Activated T-helper 9 cell treated with anti-CD3 and anti-CD28 coated beads, Interleukin-2, amount 50 U/mL, for 16 hours (primary cell): ENCODE measurements at places on chromosomes 13 and 19.

- no peak for DNase-seq
Observed at GRCh38 chr19:35885225-35885738, 15.1 kb downstream of the NFKBID start.

- DNase-seq: no peak
Observed at GRCh38 chr19:18815673-18816072, 16.1 kb upstream of the UPF1 start.

DNA sequence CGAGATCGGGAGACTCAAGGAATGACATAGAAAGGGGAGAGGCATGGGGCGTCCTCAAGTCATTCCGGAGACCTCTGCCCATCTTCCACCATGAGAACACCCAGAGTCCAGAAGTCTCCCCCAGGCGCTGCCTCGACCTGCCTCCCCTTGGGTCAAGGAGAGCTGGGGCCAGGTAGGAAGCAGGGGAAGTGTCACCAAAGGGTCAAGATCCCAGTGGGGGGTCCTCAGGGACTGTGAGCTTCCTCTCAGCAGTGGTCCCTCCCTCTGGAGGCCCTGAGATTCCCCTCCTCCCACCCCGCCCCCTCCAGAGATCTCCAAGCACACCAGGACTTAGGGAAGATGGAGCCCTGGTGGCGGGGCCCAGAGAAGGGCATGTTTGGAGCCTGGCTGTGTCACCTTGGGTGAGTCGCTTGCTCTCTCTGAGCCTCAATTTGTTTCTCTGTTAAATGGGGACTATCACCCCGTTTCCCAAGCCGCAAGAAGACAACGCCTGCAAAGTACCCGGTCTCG is 919 bp downstream of the DACT3 start:
- DNase-seq: no peak

DNA sequence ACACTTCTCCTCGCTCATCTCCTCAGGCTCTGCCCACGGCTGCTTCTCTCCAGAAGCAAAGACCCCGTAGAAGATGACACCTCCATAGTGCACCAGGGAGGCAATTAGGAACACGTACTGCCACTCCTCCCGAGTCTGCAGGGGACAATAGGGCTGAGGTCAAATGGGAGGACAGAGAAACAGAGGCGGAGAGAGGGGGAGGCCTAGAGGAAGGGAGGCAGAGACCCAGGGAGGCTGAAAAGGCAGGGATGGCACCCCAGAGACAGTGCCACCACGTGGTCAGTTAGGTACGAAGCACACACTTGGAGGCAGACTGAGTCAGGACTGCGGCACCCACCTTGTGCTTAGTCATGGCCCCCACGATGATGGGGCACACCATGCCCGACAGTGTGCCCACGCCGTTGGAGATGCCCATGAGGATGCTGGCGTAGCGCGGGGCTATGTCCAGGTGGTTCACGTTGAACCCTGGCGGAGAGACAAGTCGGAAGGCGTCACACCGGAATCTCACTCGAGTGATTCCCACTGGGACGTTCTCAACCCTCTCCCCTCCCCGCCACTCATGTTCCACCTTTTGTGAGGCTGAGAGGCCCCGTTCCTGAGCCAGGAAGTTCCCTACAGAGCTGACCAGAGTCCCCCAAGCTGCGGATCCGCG is 5.6 kb downstream of the GFY start:
- DNase-seq: no peak

DNA sequence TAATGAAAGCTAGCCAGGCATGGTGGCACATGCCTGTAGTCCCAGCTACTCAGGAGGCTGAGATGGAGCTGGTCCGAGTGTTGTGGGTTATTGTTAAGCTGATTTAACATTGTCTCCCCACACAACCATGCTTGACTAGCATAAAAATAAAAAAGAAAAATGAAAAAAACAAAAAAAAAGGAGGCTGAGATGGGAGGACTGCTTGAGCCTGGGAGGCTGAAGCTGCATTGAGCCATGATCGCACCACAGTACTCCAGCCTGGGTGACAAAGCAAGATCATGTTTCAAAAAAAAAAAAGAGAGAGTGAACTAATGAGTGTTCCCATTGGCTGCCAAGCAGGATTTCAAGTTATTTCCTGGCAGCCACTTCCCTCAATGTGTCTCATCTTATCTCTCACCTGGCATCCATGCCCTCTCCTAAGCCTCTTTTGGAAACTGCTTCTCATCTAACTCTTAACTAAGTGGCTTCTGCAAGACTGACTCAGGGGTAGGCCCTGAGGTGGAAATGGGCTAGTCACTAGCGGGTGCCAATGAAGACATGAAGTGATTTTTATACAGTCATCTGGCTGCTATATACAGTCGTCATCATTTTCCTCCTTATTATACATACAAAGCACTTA is 4.9 kb downstream of the THAP8 start:
- DNase-seq: no peak

- no peak for DNase-seq
Observed at GRCh38 chr19:5642204-5642603, 19.3 kb downstream of the SAFB start.

- DNase-seq: no peak
Observed at GRCh38 chr13:110945928-110946570, 31.2 kb upstream of the ANKRD10 start.

DNA sequence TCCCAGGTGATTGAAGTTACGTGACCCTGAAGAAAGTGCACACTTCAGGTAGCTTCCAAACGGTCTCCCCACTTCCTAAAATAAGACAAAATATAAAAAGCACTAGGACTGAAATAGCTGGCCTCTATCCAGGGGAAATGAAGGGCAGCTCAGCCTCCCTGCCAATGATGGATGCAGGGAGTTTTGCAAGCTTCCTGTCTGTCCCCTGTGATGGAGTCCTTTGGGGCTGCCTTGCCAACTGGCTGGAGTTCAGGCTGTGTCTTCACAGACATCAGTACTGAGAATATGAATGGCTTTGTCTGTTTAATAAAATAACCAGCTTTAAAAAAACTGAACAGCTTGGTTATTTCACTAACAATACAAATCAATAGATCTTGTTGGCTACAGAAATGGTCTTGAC is 101.4 kb upstream of the GPR12 start:
- no peak for DNase-seq

GRCh38 chr13:84049443-84050219 is 167.4 kb upstream of the SLITRK1 start:
- DNase-seq: no peak

DNA sequence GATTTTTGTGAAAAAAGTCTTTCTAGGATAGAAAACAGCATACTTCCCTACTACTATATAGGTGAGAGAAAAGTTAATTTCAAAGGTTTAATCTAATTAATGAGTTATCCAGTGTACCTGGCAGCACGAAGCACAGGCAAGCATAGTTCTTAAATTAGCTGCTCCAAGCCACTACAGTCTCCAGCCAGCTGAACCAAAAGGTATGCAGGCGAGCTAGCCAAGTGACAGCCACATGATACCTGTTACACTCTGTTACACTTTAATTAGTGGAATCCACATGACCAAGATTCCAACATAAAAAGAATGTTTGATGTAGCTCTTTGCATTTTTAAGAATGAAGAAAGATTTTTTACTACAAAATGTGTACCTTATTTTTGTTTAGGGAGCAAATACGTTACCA is 15.5 kb downstream of the SLC25A30 start:
- no peak for DNase-seq

DNA sequence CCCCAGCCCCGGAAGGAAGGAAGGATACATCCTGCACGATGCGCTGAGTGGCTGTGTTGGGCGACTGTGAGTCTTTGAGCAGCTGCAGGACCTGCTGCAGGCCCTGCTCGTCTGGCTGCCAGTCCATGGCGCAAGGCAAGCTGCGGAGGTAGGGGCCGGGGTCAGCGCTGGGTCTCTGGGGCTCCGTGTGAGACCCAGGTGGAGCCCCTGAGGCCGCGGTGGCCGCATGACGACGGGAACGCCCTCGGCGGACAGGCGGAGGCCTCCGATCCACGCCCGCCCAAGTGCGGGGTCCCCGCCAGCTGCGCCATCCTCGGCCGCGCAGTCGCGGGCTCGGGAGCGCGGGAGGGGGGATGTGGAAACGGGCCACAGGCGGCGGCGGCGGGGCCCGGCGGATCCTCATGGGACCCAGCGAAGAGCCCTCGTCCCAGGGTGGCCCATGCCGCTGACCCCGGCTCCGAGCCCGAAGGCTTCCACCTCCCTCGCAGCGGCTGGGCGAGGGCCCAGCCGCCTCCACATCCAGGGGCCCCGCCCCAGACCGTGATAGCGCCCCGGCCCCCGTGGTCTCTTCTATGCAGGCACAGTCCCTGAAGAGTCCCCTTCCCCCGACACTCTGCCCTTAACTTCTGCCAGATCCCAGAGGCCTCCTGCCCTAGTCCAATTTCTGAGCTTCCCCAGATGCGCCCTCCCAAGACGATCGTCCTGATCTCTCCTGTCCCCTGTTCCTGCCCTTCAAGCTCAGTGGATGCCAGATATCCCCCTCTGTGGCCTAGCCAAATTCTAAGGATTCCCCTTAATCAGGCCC is 2.7 kb downstream of the TNPO2 start:
- no peak for DNase-seq

DNA sequence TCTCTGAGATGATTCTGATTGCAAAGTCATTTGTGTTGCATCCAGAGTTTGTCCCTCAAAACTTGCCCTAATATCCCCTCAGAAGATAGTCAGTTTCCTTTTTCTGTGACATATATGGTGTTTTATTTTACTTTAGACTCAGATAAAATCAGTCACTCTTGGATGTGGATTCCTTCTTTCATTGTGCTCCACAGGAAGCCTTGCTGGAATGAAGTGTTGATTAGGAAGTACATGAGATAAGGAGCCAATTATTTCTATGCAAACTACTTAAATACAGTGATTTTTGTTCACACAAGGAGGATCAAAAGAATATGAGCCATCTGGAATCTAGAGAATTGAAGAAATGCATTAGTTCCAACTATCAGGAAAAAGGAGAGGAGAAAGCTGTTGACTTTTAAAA is 107.6 kb upstream of the RXFP2 start:
- no peak for DNase-seq

DNA sequence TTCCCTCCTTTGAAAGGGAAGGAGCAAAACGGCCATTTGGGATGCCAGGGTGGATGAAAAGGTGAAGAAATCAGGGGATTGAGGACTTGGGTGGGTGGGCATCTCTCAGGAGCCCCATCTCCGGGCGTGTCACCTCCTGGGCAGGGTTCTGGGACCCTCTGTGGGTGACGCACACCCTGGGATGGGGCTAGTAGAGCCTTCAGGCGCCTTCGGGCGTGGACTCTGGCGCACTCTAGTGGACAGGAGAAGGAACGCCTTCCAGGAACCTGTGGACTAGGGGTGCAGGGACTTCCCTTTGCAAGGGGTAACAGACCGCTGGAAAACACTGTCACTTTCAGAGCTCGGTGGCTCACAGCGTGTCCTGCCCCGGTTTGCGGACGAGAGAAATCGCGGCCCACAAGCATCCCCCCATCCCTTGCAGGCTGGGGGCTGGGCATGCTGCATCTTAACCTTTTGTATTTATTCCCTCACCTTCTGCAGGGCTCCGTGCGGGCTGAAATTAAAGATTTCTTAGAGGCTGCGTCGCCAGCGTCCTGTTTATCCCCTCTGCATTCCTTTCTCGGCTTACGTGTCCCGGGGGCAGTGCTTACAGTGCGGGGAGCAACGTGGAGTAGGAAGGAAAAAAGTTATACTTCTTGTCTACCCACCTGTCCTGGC is 15.2 kb upstream of the S1PR4 start:
- peak; percentile 45 for DNase-seq

DNA sequence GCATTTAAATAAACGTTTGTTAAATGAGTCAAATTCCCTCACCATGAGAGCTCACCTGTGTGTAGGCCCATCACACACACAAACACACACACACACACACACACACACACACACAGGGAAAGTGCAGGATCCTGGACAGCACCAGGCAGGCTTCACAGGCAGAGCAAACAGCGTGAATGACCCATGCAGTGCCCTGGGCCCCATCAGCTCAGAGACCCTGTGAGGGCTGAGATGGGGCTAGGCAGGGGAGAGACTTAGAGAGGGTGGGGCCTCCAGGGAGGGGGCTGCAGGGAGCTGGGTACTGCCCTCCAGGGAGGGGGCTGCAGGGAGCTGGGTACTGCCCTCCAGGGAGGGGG is 8.5 kb upstream of the CEACAM5 start:
- DNase-seq: no peak

- DNase-seq: no peak
Observed at GRCh38 chr13:46571909-46572595, 19.1 kb downstream of the LRCH1 start.

DNA sequence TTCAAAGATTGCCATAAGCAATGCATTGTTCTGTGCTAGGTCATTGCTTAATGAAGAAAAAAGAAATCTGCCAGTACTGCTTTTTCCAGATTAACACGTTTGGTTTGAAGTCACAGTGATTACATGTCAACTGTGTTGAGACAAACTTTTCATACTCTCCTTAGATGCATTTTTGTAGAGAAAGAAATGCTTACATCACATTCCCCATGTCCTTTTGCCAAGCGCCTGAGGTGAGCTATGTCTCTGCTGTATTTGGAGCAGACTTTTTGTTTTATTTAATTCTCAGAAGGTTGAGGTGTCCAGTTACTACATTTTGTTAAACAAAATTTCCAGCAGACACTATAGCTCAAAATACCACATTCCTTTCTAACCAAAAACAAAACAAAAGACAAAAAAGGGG is 16.2 kb downstream of the LACC1 start:
- DNase-seq: no peak

DNA sequence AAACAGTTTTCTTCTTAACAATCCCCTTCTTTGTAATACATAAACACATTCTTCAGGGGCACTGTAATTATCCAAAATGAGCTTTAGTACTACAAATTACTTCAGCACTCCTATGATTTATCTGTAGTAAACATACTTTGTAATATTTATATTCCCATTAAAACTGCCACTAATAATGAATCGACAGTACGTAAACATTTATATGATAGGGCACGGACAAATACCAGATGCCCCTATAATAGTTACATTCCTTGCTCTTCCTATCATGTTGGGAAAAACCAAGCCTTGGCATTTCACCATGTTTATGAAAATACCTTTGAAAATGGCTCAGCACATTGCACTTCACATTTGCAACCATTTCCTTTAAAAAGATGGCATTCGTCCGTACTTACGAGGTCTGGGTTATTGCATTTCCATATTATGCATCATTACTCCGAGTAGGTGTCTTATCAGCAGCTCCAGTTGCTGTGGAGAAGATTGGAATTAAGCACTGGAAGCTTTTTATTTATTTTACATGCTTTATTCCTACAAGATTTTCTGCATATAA is 1043.4 kb downstream of the DIAPH3 start:
- DNase-seq: no peak
